Panc1 (cell line): ENCODE measurements at places on chromosomes 2 and 18. TPM values are rescaled to one million over a fixed set of nuclear protein-coding genes. Genes with fewer than 3 reads are reported as not detected.

GRCh38 chr18:79393181-79393634, 2.5 kb upstream of the NFATC1 start:
- DNase-seq: no peak

DNA sequence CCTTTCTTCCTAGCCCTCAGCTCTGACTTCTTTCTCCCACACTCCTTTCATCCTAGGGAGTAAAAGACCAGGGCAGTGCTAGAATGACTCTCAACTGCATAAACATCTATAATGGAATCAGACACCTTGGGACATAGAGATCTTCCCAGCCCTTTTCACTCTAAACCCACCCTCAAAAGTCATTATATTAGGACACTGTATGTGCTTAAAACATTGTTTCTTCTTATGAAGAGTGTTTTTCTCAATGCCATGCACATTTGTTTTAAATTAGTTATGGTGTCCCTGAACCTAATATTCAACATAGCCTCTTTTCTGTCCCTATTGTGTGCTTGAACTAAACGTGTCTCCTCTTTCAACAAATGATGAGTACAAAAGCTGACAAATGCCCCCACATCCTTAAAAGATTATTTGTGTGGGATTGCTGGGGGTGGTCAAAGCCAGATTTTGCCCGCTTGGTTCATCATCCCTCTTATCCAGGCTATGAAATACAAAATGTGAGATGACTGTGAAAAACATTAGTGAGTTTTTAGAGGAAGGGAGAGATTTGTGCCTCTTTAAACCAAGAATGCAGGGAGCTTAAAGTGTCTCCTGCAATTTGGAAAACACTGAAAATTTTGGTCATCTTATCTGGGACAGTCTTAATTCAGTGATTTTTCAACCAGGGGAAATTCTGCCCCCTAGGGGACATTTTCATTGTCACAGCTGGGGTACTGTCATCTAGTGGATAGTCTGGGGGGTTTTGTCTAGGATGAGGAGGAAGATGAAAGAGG, 29.0 kb downstream of the SERPINB5 start:
- DNase-seq: peak; percentile 7

Gene LRP2
- 0.10 TPM for total RNA-seq

Gene HOXD13
- total RNA-seq: not detected

DNA sequence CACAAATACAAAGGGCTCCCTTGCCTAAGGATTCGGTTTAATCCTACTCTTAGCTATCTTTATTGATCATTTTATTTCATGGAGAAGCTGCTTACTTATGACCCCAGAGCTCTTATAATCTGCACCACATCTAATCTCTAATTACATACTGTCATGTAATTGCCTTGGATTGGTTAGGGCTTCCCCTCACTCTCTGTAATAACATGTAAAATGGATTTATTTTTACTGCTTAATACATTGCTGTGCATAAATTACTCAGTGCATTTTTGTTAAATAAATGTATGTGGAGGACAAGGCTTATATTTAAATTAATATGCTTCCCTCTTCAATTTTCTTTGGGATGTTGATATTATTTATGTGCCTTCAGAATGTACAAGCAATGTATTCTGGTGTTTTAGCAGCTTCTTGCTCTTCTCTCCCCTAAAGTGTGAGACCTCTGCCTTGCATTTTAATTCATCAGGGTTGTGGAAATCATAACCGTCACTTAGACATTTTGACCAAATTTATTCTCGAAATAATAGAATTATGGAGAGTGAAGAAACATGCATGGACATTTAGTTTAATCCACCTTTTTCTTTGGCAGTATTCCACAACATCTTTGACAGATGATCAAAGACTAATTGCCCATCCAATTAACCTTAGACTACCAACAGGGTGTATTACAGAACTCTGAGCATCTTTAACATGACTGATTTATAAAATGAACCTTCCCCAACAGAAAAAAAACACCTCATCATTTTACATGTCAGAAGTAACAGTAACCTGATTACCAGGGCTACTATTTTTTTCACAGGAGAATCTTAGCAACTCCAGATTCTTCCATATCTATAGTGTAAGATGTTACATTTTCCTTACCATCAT, 692.6 kb downstream of the LRRTM4 start:
- no peak for DNase-seq

DNA sequence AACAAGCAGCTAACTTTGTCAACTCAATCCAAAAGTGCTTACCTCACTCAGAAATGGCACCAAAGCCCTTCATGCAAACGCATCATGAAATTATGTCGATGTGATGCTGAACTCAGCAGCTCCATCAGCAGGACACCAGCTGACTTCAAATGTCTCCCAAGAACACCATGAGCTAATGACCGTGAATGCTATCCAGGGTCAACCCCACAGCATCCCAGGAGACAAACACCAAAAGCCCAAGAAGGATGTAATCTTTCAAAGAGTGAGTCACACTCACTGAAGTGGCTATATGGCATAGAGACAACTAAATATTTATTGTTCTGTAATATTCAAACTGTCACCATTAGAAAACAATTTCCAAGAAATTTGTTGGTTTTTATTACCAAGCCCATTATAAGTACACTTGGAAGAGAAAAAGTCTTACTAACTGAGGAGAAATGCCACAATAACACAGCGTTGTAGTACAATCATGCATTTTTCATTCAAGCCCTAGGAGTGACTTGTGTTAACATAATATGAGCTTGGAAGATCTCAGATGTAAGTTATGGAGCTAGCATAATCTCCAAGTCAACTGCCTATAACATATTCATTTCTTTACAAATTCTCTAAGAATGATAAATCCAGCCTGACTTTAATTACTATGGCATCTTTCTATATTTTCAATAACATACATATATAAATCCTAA, 165.0 kb upstream of the CCDC68 start:
- no peak for DNase-seq

Gene FOXI3
- not detected for total RNA-seq

GRCh38 chr2:191321861-191322662, 76.9 kb downstream of the MYO1B start:
- no peak for DNase-seq

- no peak for DNase-seq
Observed at GRCh38 chr2:74093840-74094239, 53.9 kb downstream of the BOLA3 start.

DNA sequence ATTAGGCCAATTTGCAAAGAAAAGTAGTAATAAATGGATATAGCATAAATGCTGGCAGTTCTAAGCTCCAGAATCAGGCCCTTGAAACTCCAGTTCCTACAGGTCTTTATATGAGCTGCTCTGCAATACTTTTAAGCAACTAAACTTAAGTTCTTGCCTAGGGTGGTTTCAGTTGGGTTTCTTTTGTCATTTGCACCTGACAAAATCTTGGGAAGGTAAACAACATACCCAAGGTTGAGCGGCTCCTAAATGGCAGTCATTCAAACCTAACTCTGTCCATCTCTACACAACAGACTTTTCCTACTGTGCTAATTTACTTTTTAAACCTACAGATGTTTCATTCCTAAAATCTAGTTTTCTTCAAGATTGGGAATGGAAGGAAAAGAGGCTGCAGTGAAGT, 9.3 kb upstream of the KANSL1L start:
- no peak for DNase-seq

DNA sequence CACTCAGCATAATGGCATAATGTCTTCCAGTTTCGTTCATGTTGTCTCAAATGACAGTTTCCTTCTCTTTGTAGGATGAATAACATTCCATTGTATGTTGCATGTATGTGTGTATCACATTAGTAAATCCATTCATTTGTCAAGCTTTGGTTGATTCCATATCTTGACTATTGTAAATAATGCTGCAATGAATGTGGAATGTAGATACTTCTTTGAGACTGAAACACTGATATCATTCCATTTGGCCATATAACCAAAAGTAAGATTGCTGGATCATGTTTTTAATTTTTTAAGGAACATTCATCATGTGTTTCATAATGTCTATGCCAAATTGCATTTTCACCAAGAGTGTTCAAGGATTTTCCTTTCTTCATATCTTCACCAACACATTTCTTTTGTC, 1711.4 kb upstream of the PIK3C3 start:
- DNase-seq: no peak

Gene IL1A
- not detected for total RNA-seq

GRCh38 chr18:3710712-3711301, 260.8 kb downstream of the TGIF1 start:
- no peak for DNase-seq

- DNase-seq: no peak
Observed at GRCh38 chr18:65876310-65876709, 125.5 kb downstream of the CDH7 start.

GRCh38 chr2:281381-281780, 6.5 kb downstream of the ALKAL2 start:
- no peak for DNase-seq

GRCh38 chr18:59202258-59202820, 17.6 kb upstream of the GRP start:
- DNase-seq: no peak

DNA sequence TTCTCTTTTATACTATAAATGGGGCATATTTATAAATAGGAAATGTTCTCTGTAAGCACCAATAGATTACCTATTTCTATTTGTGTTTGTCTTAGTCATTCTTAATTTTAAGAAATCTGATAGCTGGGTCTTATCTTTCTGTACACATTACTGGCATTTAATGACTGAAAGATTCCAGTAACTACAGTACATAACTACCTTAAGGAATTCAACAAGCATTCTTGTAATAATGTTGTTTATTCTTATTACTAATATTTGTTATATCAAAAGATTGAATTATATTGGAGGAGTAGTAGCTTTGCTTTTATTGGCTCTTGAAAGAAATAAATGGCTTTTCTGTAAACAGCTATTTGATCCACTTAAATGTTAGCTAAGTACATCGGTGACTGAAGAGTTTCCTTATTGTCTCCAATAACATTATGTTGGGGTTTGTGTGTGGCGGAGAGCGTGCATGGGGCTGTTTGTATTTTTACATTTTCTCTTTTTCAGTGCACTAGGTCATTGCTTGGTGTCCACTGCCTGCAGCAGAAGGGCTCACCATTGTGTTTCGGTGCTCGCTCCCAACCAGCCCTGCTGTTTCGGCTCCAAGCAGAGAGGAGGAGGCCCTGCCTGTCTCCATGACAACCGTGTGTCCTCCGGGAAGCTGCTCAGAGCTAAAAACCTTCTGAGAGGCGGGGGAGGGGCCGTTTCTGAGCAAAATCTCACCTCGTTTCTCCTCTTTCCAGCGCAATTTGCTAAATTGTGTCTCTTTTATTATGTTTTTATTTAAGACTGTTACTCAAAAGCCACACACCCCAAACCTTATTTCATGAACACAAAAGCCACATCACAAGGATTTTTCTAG, 112.5 kb upstream of the SLC38A11 start:
- DNase-seq: no peak

Gene COL4A3
- 0.18 TPM for total RNA-seq

DNA sequence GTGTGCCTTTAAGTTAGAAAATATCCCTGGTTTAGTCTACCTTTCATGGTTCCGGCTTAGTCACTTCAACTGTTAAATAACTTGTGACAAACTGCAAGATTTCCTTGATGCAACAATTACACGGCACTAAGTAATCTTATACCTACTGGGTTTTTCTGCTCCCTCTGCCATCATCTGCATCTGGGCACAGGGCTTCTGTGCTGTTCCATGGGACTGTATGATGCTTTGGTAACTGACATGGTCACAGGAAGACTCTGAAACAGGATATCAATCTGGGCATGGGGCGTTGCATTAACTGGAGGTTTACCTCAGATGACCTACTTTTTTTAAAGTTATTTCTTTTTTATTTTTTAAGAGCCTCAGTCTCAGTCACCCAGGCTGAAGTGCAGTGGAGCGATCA, 365.4 kb downstream of the SS18 start:
- DNase-seq: no peak

- no peak for DNase-seq
Observed at GRCh38 chr2:231926761-231927565, 767 bp upstream of the NPPC start.

- DNase-seq: no peak
Observed at GRCh38 chr2:111946294-111947114, 48.1 kb downstream of the MERTK start.

Gene ARMC9
- total RNA-seq: 42.7 TPM

Gene FAM161A
- 10.1 TPM for total RNA-seq

DNA sequence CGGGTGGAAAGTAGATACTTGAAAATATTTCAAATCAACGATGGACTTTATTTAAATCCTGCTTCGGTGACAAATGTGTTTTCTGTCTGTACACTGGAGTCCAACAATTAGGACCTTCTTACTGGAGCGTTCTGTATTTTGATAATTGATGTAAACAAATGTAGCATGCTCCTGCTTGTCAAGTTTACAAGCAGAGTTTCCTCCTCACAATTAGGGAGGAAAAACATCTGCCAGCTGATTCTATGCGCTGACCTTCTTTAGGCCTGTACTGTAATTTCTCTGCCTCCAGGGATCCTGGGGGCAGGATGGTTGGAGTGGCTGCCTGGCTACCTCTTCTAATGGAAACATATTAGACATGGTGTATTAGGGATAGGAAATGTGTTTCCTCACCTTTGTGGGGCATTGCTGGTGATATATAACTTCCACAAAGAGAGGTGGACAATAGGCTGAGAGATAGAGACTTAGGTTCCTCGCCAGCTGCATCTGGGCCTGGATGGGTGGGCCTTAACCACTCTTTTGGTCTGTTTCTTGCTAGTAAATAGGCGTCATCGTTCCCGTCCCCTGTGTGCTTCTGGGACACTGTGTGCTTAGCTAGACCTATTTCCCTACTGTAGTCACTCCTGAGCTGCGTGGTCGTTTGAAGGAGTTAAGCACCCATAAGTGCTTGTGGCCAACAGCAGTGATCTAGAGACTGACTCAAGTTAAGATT, 19.3 kb downstream of the GATA6 start:
- no peak for DNase-seq

Gene CERKL
- 0.87 TPM for total RNA-seq

GRCh38 chr2:233449921-233450863, 95.9 kb downstream of the DGKD start:
- no peak for DNase-seq

DNA sequence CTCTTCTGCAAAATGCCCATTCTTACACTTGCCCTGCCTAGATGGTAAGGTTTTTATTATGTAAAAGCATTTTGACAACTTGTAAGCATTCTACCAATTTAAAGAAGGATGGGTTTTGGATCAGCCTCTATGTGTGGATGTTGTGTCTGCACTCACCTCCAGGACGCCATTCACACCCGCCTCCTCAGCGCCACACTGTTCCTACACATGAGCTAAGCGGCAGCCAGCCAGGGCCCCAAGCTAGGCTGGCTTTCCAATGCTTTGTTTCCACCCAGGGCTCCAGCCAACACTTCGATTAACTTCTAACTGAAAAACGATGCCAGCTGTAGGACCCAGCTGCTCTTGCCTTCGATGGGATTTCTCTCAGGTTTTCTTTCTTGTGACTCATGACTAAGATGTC, 73.3 kb upstream of the FZD7 start:
- DNase-seq: no peak

GRCh38 chr2:9832586-9832985, 10.7 kb upstream of the TAF1B start:
- DNase-seq: no peak

- no peak for DNase-seq
Observed at GRCh38 chr2:54676656-54677055, 46.8 kb upstream of the EML6 start.

Gene STK11IP
- 48.2 TPM for total RNA-seq

Gene RETSAT
- 50.9 TPM for total RNA-seq

Gene ABCG5
- 0.05 TPM for total RNA-seq

DNA sequence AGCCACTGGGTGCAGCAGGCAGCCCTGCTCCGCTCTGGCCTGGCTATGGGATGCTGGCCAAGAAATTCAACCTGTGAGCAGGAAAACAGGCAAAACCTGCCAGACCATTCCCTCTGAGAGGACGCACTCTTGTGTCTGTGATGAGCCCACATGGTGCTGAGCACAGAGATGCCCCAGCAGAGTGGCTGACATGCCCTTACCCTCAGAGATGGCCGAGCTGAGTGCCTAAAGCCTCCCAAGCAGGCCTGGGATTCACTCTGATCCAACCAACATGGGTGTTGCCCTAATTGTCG, 34.3 kb upstream of the TAF1B start:
- DNase-seq: no peak

Gene CAPN14
- 0.05 TPM for total RNA-seq
